Activated CD8-positive, alpha-beta memory T cell treated with anti-CD3 and anti-CD28 coated beads, Interleukin-2, amount 50 U/mL, for 48 hours (primary cell): ENCODE measurements at places on chromosomes 7 and 10.

- no peak for DNase-seq
Observed at GRCh38 chr7:72038022-72038732, 374.0 kb downstream of the CALN1 start.

- DNase-seq: no peak
Observed at GRCh38 chr7:78014401-78014800, 215.8 kb downstream of the PHTF2 start.

DNA sequence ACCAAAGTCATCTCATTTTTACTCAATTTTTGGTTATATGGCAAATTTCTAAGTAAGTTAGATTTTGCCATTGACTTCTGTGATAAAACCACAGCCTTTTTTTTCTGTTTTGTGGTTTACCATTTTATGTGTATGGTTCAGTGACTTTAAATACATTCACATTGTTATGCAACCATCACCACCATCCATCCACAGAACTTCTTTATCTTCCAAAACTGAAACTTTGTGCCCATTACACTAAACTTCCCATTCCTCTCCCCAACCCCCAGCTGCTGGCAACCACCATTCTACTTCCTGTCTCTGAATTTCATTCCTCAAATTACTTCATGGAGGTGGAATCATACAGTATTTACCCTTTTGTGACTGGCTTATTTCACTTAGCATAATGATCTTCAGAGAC, 280.4 kb upstream of the TCERG1L start:
- no peak for DNase-seq

DNA sequence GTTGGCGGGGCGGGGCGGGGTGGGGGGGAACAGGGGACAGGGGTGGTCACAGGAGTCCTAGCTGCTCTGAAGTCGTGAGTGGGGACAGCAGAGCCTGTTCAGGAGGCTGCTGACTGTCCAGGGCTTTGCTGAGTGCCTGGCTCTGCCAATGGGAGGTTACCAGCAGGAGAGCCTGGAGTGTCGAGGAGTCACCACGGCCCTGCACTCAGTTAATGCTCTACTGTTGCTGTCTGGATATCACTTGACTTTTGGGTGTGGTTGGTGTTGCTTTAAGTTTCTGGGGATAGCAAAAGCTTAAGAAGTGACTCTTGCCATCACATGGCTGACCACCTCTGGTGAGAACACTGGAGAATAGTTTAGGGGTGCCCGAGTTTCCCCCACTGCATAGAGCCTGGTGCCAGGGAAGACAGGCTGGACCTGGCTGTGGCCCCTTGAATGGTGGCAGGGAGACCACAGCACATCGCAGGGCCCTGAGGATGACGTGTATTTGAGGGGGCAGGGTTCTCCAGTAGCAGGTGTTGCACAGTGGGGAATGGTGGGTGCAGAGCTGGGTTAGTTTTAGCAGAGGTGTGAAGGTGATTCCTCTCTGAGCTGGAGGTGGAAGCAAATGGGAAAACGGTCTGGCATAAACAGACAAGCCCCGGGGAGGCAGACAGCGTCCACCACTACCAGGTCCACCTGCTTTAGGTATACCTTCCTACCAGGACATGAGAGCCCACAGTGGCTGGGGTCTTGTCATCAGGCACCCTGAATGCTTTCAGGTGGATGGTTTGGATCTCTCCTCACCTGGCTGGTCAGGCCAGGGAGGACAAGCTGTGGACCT, 54.2 kb upstream of the CAMK2B start:
- no peak for DNase-seq

DNA sequence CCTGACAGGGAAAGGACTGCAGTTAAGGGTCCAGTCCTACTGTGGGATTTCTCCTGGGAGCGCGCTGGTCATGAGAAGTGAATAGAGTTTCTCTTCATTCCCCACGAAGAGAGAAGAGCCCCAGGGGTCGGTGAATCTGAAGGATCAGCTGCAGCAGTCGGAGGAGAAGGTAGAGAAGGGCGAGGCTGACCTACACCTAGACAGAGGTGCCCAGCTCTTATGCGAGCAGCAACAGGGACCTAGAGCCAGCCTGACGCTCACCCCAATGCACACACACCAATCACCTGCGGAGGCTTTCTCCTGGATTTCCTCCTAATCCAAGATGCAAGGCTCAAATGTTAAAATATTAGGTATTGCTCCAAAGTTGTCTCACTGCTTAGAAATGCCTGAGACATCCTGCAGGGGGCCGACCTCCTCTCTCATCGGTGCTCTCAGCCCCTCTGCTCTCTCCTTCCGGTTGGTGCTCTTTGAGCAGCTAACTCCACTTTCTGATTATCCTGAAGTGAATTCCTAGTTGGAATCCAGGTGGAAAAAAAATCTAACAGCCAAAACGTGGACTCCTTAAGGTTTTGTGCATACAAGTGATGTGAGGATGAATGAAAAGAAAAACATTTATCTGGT, 176.4 kb downstream of the AHR start:
- no peak for DNase-seq

DNA sequence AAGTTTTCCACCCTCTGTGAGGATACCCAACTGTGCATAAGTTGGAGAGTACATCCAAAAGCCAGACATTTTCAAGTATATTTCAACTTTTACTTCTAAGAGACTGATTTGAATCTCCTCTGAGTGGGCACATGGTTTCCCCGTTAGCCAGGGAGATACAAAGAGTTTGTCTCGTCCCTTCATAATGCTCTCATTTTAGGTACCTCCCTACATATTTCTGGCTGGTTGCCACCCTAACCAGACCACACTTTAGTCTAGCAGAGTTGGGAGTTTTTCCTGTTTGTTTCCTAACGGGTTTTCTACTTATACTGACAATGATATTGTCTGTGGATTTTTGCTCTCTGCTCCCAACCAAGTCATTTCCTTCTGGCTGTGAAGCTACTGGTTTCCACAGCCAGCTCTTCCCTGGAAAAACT, 180.3 kb downstream of the CCDC71L start:
- DNase-seq: no peak

GRCh38 chr7:156640949-156641485, 443 bp downstream of the RNF32 start:
- no peak for DNase-seq

GRCh38 chr7:48637382-48637781, 287.0 kb upstream of the CDC14C start:
- DNase-seq: no peak

- DNase-seq: no peak
Observed at GRCh38 chr7:47685712-47686376, 103.9 kb upstream of the TNS3 start.

GRCh38 chr7:103717574-103717973, 271.6 kb upstream of the SLC26A5 start:
- DNase-seq: no peak

GRCh38 chr10:2592360-2593160, 474.8 kb upstream of the PFKP start:
- no peak for DNase-seq

GRCh38 chr10:33047655-33048054, 89.6 kb upstream of the ITGB1 start:
- DNase-seq: no peak

DNA sequence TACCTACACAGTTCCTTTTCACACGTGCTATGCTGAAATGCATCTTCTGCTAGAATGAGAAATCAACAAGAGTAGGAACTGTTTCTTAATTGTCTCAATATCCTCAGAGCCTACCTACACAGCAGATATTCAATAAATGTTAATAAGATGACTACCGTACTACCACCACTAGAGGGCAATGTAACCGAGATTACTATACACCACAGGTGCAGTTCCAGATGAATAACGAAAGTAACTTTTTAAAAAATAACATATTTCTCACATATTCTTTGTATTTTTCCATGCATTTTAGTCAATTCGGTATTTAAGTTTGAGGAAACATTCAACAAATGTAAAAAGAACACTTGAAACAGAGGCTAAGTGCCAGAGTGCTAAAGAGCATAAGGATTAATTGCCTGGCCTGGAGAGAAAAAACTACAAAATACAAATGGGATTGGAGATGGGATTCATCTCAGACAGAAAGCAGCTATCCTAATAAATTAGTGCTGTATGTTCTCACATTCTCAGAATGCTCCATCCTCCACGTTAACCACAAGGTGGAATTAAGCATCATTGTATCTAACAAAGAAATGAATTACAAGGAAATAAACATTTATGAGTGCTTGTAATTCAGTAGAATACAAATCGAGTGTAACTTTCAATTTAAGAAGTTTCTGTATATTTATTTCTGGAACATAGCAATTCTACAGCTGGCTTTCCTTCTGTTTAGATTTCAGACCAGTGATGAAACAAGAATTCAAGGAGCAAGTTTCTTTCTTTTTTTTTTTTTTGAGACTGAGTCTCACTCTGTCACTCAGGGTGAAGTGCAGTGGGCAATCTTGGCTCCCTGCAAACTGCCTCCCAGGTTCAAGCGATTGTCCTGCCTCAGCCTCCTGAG, 20.3 kb upstream of the HECTD2 start:
- DNase-seq: no peak

- peak; percentile 77 for DNase-seq
Observed at GRCh38 chr10:110356628-110357245, 52.0 kb upstream of the SMNDC1 start.

- DNase-seq: no peak
Observed at GRCh38 chr7:138195151-138195571, 118.9 kb downstream of the AKR1D1 start.

GRCh38 chr10:36808625-36809362, 316.6 kb upstream of the ANKRD30A start:
- DNase-seq: no peak

DNA sequence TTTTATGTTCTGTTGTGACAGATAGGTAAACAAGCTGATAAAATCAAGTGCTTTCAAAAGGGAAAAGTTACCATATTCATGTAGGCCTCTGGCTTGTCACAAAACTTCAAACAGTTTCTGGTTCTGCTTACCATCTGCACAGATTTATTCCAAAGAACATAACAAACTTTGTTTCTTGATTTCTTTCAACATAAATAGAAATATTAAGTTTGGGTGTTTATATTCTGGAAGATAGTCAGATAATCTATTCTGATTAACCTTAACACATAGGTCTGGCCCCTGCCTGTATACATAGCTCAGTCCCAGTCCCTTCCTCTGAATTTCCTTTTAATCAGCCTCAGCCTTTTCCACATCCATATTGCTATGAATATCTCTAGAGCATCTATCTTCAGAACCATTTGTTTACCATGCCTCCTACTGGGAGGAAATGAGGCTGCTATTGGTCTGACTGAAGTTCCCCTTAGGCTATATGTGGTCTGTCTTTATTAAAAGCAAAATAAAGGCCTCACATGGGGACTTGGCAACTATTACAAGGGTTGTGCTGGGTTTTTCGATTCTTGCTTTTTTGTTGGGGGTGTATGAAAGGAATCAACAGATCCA, 319.0 kb downstream of the HPSE2 start:
- DNase-seq: no peak

DNA sequence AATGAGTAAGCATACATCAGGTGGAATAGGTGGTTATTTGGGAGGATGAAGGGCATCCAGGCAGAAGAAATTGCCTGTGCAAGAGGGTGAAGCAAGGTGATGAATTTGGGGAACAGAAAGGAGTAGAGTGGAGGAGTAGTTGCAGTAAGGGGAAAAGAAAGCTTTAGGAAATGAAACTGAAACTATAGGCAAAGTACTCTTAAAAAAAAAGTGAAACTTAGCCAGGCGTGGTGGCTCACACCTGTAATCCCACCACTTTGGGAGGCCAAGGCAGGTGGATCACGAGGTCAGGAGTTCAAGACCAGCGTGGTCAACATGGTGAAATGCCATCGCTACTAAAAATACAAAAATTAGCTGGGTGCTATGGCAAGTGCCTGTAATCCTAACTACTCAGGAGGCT, 17.6 kb downstream of the NUP205 start:
- no peak for DNase-seq
